ENCODE measurements at places on chromosomes 2 and 18.

DNA sequence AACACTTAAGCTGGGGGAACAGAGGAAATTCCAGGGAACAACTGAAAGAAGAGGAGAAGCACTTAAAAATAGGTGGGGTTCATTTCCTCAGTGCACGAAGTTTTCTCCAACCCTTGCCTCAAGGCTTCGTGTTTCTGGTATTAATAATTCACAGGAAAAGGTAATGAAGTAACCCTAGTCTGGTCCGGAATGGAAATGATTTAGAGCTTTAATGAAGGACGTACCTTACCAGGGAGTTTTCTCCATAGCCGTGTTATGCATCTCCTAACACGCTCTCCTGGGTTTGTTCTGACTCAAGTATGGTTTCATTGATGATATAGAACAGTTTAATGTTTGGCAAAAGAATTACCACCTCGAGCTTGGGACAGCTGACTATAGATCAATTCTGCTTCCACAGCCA lies 214.2 kb downstream of the MTX2 start:
- DNase-seq = no peak

DNA sequence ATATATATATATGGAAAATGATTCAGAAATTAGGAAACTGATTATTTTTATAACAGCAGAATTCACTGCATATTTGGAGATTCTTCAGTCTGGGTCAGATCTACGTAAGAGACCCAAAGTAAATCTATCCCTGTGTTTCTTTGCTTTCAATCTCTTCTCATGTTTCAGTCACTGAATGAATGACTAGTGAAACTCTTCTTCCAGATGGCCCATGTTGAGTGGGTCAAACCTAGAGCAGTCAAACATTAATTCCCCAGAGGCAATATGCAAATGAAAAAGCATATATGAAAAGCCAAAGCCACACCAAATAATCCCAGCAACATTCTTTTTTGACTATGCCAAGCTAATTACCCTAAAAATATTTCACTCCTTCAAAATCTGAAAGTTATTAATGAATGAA lies 317.3 kb downstream of the RBM43 start:
- no peak for DNase-seq

DNA sequence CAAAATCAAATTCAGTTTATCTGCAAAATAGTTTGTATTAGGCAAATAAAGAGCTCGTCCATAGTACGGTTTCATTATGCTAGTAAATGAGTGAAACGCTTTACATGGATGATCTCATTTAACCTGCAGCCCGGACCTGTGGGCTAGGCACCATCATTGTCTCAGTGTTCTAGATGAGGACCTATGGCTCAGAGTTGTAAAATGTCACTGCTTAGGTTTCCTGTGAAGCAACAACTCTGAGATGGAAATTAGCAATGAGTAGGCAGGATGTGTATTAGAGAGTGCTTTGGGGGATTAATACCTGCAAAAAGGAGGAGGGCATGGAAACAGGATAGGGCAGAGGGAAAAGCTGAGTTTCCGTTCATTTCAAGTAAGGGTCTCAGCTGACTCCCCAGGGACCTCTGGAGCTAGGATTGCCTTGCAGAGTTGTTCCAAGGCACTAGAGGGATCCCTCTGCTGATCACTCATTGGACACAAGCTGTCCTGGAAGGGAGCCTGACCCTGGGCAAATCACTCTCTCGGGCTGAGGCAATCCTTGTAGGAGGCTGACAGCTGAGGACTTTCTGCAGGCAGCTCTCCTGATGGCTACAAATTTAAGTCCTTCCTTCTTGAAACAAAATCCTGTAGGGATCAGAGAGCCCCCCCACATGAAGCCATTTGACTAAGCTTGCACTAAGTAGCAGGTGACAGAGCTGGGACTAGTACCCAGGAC lies 58.8 kb upstream of the SIX2 start:
- DNase-seq = peak; percentile 5

GRCh38 chr2:73104933-73105332 lies 7.8 kb downstream of the RAB11FIP5 start:
- no peak for DNase-seq

- no peak for DNase-seq
Observed at GRCh38 chr2:219296631-219297391, 12.4 kb downstream of the PTPRN start.

DNA sequence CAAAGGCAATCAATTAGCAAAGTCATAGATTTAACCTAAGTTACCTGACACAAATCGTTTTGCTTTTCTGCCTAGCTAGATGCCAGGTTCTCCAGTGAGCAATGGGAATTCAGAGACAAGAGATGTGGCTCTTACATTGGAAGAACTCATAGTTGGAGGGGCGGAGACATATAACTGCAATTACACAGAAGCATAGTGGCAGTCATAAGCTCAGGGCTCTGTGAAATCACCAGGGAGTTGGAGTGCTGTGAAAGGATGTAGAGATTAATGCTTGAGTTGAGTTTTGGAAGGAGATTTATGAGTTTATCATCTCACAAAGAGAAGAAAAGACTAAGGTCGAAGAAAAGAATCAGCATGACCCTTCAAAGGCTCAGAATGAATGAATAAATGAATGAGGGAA lies 457.2 kb upstream of the TRIB2 start:
- DNase-seq = no peak

DNA sequence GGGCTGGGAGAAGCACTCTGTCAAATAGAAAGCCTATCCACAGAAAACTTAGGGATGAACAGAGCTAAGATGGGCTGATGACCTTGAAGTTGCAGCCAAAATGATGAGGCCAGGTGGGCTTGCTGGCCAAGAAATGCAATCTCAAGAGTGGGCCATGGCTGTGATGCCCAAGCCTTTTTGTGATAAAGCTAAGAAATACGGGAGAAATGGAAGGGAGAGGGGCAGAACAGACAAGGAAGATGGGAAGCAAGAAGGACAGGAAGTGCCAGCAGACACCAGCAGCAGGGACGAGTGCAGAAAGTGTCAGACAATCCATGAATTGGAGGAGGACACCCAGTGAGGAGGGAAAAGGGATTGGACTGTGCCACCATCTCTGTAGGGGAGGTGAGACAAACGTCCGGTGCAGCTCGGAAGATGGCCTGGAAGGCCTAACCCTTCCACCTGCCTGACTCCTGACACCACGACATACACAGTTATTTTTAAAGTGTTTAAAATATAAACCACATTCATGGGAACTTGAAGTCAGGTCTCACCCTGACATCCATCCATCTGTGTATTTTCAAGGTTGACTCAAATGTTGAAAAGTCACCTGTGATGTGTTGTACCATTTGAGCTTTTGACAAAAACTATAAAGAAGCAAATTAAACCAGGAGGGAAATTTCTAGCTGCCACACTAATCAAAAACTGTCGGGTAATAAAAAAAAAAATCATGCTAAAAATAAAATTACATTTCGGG lies 105.5 kb downstream of the BCL2 start:
- DNase-seq = no peak

- DNase-seq = peak; percentile 89
Observed at GRCh38 chr18:12308386-12309100, 502 bp downstream of the TUBB6 start.

- DNase-seq = no peak
Observed at GRCh38 chr2:121038891-121039616, 245.9 kb downstream of the TFCP2L1 start.

- no peak for DNase-seq
Observed at GRCh38 chr2:234752966-234753365, 198.9 kb upstream of the SH3BP4 start.

- no peak for DNase-seq
Observed at GRCh38 chr2:20986024-20986939, 57.6 kb downstream of the APOB start.

DNA sequence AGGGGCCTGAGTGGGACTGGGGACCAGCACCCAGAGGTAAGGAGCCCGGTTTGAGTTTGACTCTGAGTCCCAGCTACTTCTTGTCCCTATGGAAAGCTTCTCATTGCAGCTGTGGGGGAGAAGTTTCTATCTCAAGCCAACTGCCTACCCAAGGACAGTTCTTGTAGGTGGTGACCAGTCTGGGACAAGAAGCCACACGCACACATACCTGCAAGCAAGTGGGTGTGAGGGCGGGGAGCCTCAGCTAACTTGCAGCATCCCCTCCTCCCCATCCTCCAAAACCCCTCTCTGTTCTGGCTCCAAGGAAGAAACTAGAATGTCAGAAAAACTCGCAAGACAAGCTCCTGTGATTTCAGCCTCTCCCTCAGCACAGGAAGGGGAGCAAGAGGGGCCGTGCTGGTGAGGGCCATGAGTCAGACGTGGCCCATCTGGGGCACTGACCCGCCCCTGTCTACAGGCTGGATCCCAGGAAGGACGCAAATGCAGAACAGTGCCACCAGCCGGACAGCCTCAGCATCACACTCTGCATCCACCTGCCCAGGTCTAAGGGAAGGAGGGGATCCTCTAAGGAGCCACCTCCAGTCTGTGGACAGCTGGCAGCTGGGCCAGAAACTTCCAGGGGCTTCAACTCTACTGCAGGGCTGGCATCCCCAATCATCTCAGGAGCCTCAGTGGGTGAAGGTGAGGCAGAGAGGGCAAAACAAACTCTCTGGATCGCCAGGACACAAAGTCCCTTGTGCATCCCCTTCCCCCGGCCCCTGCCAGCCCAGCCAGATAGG lies 103.4 kb downstream of the TNS1 start:
- peak; percentile 90 for DNase-seq

DNA sequence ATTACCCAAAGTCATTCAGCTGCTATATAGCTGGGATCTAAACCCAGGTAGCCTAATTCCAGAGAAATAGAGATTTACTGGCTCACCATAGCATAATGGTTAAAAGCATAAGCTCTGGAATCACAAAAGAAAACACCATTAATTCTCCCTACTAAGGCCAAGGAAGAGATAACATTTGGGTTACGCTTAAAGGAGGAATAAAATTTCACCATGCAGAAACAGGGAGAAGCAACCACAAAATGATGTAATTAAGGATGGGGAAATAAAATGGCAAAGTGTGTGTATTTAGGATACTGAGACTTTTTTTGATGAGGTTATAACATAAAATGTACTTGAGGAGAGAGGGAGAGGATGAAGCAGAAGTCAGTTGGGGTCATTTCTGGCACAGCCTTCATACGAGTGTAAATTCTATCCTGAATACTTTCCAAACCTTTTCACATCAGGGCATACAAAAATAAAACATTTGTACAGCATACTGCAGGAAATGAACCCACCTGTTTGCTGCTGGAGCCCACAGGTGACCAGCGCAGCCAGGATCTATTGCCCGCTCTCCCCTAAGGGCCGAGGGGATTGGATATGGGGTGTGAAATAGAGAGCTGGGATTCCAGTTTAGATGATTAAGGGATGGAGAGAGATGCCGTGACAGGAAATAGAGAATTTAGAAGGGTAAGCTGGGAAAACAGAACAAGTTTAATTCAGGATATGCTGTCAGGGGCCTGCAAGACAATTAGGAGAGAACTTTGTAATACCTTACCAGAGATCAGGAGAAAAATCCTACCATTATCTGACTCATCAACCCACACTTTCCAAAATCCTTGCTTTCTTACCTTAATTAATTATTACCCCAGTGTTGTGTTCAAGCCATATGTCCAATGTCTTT lies 43.8 kb upstream of the SERTAD2 start:
- no peak for DNase-seq

GRCh38 chr2:103396152-103396551 lies 634.3 kb downstream of the TMEM182 start:
- DNase-seq = no peak

DNA sequence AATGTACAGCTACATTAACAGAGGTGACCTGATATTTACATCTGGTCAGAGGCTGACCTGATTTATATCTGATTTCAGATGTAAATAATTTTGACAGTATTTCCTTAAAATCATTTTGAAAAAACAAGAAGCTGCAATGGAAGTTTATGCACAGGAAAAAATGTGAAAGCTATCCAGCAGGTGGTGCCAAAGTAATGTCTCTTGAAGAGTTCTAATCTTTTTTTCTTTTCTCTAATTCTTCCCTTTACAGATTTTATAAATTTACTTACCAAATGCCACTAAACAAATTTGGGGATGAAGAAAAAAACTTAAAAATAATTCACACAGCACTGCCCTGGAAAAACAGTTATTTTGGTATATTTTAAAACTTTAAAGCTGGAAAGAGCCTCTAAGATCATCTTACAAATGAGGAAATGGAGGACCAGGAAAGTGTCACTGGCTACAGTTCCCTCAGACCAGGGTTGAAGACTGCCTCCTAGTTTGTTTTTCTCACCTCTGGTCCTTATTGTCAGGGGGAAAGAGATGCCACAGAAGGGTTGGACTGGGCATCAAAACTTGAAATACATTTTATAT lies 16.4 kb upstream of the FBLN7 start:
- DNase-seq = peak; percentile 52

DNA sequence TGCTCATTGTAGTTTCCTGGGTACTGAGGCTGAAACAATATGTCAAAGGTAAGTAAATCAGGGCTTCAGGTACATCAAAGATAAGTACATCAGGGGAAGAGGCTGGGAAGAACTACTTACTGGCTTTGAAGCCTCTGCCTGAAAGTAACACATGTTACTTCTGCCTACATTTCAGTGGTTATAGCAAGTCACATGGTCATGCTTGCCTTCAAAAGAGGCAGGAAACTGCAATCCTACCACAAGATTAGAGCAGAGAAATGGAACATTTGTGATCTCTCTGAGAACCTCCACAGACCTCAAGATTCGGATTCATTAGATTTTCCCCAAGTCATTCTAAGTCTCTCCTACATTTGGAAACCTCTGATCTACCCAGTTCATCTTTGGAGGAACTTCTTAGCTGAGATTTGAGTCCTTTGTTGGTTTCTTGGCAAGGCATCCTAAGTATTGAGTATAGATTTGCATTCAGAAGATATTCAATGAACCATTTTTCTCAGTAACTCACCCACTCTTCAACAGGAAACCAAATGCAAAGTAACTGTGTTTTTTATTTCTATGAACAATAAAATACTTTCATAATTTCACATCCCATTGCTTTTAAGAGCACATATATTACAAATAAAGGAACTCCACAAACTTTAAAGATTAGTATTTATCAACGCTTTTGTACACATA lies 48.5 kb upstream of the CCDC195 start:
- DNase-seq = no peak

DNA sequence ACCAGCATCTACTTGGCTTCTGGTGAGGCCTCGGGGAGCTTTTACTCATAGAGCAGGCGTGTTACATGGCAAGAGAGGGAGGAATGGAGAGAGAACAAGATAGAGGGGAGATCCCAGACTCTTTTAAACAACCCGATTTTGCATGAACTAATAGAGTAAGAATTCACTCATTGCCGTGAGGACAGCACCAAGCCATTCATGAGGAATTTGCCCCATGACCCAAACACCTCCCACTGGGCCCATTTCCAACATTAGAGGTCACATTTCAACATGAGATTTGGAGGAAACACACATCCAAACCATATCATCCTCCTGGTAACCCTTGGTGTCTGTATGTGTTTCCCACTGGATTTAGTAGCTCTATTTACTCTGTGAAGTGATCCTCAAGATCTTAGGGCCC lies 249.9 kb upstream of the SP5 start:
- peak; percentile 29 for DNase-seq
